Activated gamma-delta T cell (primary cell): ENCODE measurements at places on chromosomes 7 and 10.

- DNase-seq = no peak
Measured at GRCh38 chr10:132129431-132129830, 57.3 kb upstream of the DPYSL4 start.

GRCh38 chr10:2456834-2457233 is 610.5 kb upstream of the PFKP start:
- no peak for DNase-seq

DNA sequence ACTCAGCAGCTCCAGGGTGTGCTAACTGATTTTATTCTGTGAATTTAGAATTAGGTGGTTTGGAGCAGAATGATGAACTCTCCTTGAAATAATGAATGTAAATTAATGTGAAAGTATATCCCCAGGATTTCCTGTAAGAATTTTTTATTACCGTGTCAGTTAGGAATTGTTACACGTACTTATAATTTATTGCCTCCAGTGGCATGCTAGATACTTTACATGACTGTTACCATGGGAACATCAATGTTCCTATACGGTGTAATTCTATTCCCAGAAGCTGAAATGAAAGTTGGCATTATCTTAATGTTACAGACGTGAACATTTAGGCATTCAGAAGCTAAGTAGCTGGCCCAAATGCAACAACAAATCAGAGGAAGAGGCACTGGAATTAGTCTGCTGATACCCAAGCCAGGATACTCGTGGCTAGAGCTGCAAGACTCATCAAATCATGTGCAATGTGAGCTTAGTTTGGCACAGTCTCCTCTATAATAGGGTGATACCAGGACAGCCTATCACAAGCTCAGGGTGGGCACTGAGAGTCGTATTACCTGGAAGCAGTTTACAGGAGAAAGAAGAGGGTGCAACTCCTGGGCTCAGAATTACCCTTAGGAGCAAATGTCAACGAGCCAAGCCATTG is 30.0 kb upstream of the PRKAR2B start:
- no peak for DNase-seq

- DNase-seq = no peak
Measured at GRCh38 chr10:27153845-27154193, 365 bp downstream of the YME1L1 start.

- no peak for DNase-seq
Measured at GRCh38 chr10:133448120-133448519, 5.6 kb upstream of the SCART1 start.

DNA sequence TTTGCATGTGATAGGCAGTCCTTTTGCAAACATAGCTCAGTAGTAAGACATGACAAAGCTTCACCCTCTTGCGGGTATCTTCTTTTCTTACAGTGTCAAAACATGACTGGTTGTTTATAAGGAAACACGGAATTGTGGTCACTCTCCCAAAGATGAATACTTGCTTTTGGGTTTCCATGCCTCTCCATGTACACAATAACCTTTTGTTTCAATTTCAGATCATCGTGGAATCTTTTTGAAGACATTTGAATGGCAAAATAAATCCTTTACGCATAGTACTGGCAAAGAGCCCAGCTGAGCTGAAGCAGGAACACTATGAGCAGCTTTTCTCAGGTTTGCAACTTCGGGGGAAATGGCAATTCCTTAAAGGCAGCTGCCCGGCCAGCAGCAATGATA is 156.8 kb upstream of the FRMD4A start:
- no peak for DNase-seq

DNA sequence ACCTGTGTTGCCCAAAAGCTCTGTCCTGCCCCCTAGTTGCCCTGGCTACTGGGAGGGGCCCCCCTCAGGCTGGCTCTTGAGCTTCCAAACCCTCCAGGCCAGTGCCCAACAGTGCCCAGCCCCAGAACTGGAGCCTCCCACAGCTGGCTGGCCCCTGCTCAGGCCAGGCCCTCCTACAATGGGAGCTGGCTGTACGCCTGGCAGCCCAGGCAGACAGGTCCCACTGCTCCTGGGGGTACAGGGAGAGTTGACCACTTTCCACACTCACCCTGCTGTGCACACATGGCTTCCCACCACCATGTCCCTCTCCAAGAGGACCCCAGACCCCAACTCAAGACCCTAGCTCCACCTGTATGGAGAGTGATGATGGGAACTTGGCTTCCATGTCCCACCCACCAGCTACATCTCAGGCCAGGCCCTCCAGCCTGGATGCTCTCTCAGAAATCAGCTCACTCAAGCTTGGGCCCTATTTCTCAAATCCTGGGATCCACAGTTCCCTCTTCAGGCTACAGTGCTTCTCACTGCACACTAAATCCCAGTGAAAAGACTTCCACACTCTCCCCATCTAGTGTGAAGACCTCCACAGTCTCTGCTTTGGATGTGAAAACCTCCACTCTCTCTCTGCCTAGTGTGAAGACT is 92.6 kb downstream of the OAT start:
- no peak for DNase-seq

DNA sequence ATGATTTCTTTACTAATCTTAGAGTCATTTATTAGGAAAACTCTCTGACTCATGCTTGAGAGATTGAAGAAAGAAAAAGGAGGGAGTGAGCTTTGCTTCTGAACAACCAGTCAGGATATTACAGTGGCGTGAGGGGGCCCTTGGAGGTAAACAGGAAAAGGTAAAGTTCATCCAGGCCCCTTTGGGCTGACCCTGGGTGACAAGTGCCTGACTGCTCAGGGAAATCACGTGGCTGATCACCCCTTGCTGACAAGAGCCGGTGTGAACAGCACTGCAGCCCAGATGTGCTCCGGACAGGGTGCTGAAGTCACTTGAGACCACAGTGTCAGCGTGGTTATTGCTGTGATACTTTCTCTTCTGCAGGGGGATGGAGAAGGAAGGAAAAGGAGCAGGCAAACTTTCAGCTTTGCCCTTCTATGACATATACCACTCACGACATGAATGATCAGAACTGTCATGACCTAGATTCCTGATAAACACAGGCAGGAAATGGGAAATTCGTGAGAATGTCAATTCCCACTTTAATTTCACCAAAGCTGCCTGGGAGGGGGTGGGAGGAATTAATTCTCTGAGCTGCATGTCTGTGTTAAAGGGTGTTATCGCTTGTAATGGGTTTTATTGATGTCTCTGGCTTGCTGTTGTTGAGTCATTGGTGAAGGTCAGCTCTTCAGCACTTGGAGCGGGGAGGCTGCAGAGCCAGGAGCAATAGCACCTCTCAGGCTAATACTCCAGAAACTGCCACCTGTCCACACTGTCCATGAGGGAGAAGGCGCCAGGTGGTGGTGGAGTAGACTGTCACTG is 139.8 kb upstream of the AOAH start:
- peak; percentile 7 for DNase-seq

DNA sequence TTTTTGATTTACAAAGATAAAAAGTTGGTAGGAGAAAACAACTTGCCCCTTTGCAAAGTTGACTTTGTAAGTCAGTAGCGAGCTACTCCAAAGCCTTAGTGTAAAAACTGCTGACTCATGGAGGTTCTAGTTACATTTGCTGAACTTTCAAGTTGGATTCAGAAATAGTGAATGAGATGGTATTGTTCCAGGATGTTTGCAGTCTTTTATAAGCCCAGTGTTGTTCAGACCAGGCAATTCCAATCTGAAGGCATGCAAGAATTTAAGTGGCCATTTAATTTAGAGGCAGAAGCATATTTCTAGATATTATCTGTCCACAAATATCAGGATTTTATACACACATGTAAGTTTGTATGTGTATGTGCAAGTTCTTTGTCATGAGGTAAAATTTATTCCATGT is 21.6 kb downstream of the TES start:
- no peak for DNase-seq

GRCh38 chr7:17158261-17158660 is 140.2 kb upstream of the AHR start:
- no peak for DNase-seq

DNA sequence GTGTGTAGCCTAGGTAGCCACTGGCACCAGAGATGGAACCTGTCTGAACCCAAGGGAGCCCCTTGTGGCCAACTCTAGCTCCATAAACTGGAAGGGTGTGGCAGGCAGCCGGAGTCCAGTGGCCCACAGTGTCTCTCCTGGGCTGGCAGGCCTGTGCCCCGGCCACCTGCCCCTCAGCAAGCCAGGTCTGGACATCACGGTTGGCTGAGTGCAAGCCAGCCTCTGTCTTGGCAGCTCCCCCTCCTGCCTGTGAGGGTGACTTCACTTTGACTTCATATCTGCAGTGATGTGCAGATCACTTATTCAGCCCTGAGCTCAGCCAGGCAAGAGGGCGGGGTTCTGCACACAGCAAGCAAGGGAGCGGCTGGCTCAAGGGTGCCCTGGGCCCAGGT is 1.3 kb upstream of the RET start:
- no peak for DNase-seq

GRCh38 chr7:36474283-36475010 is 84.8 kb downstream of the ANLN start:
- no peak for DNase-seq

- DNase-seq = no peak
Measured at GRCh38 chr7:151917791-151918509, 38.3 kb upstream of the GALNTL5 start.

- DNase-seq = no peak
Measured at GRCh38 chr10:71838264-71839211, 12.5 kb downstream of the PSAP start.

- no peak for DNase-seq
Measured at GRCh38 chr10:6553937-6554336, 26.1 kb downstream of the PRKCQ start.

DNA sequence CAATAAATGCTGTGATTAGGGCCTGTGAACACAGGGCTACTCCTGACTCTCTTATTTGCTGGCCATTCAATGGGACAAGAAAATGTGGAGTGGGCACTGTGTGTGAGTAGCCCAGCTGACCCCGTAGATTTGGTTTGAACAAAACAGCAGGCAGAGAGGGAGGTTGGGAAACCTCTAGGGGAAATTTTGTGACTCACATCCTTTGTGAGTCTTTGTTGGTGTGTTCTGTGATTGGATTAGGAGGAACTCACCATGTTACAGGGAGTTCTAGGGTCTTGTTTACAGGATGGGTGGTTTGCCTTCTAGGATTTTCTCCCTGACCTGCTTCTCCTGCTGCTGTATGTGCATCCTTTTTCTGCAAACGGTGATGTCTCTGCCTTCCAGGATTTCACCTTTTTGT is 128.3 kb upstream of the MKI67 start:
- DNase-seq = no peak

DNA sequence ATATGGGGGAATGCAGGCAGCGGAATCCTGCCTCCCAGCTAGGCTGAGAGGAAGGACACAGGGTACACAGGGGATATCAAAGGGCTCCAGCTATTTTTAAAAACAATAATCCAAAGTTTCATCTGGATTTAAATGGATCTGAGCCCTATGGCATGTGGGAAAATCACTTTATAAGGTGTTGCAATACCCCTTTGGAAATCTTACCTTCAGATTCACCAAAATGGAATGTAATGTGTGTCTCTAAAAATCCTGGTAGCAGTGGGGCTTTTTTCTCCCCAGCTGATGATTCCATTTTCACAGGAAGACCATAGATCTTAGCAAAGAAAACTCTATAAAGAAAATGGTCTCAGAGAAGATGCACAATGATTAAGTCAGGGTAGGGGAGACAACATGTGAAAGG is 722.2 kb downstream of the PARD3 start:
- no peak for DNase-seq

DNA sequence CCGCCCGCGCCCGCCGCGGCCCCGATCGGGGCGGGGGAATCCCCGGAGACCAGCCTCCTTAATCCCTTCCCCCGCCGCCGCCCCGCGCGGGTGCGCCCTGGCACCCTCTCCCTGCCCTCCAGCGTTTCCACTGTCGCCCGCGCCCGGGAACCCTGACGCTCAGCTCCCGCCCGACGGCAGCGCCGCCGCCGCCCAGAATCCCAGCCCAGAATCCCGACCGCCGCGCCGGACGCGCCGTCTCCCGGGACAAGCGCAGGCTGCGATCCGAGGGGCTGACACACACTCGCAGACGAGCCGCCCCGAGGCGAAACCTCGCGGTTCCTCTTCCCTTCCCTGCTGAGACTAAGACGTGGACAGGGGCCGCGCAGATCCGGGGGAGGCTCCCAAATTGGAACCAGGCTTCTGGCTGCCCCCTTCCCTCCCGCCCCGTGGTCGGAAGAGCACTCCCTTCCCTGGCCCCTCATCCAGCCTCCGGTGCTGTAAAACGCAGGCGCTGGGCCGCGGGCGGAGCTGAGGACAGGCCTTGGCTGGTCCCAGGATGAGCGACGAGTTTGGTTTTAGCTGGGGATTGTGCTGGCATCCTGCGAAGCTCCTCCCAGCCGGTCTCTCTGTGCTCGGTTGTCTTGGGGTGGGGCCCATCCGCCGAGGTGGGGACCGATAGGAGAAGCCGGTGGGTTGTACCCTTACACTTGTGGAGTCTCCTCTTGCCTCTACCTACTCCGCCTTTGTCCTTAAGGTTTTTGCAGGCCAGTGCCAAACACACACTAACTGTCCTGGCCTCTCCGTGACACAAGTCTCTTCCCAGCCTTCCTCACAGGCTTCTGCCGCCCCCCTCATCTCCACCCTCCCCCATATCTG is 1.1 kb downstream of the MARVELD1 start:
- no peak for DNase-seq

GRCh38 chr7:729140-730000 is 2.3 kb upstream of the PRKAR1B start:
- no peak for DNase-seq

DNA sequence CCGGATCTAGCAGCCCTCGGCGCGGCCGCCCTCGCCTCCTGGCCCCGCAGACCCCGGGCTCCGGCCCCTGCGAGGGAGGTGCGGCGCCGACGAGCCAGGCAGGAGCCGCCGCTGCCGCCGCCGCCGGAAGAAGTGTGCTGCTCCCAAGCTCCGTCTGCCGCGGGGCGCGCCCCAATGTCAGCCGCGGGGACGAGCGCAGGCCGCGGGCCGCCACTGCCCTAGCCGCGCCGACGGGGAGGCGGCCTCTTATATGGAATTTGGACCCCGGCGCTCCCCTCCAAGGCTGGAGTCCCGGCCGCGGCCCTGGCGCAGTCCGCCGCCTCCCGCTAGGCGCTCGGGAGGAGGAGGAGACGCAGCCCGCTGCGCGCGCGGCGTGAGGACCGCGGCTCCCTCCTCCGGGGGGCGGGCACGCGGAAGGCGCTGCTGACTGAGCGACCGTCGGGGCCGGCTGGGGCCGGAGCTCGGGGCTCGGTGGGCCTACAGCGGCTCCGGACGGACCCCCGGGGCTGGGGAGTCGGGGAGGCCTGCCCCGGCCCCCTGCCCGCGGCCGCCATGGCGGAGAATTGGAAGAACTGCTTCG is at the start of gene TRIM8:
TRIM8 (plus strand) TSS at position 414 of the 580 bp plus-strand sequence; CDS start at position 553, 139 bp downstream.
- peak; percentile 53 for DNase-seq

DNA sequence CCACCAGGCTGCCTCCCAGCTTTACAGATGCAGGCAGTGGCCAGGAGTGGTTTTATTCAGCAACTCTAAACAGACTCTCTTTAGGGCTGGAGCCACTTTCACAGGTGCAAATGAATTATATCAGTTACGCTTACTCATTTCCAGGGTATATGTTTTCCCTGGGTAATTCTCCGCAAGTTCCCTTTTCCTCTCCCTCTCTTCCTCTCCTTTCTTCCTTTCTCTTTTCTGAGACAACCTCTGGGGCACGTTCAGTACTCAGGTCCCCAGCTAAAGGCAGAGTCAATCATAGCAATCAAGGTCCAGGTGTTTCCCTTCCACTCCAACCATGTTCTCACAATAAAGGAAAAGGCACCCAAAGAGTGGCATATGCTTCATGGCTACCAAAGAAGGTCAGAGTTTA is 41.3 kb downstream of the PDLIM1 start:
- DNase-seq = no peak
